GDM1 (cell line): ENCODE measurements at places on chromosomes 13 and 19.

DNA sequence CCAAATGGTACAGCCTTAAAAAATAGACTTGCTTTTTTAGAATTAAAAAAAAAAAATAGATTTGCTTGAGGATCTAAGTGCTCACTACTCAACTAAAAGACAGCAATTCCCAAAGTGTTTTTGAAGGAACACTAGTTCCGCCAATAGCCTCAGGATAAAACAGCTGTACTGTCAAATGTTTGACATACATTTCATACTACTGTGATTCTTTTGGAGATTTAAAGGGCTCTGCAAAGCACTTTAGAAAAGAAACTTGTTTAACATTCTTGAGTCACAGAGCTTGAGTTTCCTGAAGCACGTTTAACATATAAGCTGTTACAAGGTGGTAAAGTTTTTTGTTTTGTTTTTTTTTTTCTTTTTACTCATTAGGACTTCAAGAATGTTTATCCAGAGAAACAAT lies 23.1 kb upstream of the KLF5 start:
- no peak for DNase-seq

GRCh38 chr19:29836409-29836825 lies 24.6 kb downstream of the CCNE1 start:
- no peak for DNase-seq

GRCh38 chr13:29882076-29882475 lies 31.7 kb upstream of the UBL3 start:
- DNase-seq: no peak

- no peak for DNase-seq
These were observed 6.9 kb downstream of the ZNF490 start for GRCh38 chr19:12603714-12604113.

DNA sequence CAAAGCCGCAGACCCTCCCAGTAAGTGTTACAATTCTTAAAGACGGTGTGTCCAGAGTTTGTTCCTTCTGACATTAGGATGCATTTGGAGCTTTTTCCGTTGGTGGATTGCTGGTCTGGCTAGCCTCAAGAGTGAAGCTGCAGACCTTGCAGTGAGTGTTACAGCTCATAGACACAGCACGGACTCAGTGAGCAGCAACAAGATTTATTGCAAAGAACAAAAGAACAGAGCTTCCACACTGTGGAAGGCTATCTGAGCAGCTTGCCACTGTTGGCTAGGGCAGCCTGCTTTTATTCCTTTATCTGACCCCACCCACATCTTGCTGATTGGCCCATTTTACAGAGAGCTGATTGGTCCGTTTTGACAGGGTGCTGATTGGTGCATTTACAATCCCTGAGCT lies 242.8 kb upstream of the SGCG start:
- DNase-seq: no peak

- no peak for DNase-seq
These were observed 3.0 kb upstream of the EEF1AKMT1 start for GRCh38 chr13:20776751-20777150.
